Amygdala (tissue), 56 donors: ENCODE measurements at places on chromosomes 5 and 9.
A peak's percentile ranks its signal among the peaks of the same experiment; 100 is the strongest.

DNA sequence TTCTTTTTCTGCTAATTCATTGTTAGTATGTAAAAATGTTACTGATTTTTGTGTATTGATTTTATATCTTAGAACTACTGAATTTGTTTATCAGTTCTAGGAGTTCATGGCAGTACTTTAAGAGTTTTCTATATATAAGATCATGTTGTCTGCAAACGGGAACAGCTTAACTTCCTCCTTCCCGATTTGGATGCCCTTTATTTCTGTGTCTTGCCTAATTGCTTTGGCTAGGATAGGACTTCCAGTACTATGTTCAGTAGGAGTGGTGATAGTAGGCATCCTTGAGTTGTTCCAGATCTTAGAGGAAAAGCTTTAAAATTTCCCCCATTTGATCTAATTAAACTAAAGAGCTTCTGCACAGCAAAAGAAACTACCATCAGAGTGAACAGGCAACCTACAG lies 20.1 kb downstream of the RCL1 start:
- DNase-seq = no peak

GRCh38 chr5:135008556-135008955 lies 25.5 kb downstream of the PITX1 start:
- no peak for DNase-seq

GRCh38 chr9:15206903-15207696 lies 99.9 kb downstream of the TTC39B start:
- DNase-seq = no peak

DNA sequence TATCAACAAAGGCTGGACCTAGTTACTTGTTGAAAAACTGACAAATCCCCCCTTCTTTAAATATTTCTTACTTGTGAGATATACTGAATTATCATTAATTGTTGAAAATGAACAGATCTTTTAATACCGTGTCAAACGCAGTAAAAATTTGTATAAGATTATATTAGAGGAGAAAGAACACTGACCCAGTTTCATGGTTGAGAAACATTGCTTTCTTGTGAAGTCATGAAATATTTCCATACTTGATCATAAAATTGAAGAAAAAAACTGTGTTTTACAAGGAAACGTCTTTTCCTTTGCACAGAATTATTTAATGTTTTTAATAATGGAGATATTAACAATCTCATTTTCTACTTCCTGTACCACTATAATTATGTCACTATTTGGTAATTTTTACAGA lies 45.8 kb downstream of the MOCS2 start:
- no peak for DNase-seq

- DNase-seq = no peak
These were observed 38.7 kb downstream of the SLC28A3 start for GRCh38 chr9:84301851-84302250.

GRCh38 chr5:102858221-102858620 lies 103.1 kb downstream of the PAM start:
- no peak for DNase-seq

DNA sequence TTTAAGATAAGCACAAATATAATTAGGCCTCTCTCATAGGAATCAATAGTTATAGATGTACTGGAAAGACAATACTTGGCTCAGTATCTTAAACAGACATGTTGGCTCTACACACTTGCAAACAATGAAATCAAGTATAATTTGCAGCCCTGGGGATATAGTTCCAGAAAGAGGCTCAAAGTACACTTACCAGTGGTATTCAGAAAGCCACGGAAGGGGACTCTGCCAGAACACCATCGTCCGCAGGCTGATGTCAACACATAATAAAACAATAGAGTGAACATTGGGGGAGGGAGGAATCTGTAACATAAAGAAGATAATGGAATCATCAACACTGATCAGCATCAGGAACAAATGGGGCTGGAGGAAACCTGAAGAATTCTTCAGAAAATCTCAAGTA lies 31.2 kb upstream of the EBF1 start:
- no peak for DNase-seq

- no peak for DNase-seq
These were observed 47.3 kb downstream of the TRIO start for GRCh38 chr5:14190194-14191164.

DNA sequence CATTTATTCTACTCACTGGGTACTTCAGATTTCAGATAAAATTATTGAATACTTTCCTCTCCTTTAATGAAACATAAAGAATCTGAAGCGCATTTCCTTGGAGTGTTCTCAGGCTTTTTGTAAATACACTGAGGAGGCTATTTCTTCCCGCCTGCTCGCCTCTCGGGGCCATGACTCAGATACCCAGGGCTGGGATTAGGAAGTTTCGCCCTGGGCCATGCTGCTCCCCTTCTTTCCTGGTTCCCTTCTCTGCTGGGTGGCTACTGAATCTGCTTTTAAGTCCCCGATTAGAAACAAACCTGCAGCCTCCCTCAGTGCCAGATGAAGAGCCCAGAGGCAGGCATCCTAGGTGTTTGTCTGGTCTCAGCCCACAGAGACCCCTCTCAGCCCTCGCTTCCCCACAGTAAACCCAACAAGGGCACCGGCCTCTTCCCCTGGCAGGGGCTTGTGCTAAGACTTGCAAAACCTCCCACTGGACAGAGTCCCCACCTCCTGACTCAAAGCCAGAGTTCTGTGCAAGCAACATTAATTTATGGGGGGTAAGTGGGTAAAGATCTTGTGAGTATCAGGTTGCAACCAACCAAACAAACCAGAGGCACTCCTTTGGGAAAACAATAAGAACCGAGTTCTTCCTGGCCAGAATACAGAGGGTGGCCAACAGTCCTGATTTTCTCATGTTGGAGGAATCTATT lies 30.7 kb upstream of the IRX1 start:
- DNase-seq = no peak

DNA sequence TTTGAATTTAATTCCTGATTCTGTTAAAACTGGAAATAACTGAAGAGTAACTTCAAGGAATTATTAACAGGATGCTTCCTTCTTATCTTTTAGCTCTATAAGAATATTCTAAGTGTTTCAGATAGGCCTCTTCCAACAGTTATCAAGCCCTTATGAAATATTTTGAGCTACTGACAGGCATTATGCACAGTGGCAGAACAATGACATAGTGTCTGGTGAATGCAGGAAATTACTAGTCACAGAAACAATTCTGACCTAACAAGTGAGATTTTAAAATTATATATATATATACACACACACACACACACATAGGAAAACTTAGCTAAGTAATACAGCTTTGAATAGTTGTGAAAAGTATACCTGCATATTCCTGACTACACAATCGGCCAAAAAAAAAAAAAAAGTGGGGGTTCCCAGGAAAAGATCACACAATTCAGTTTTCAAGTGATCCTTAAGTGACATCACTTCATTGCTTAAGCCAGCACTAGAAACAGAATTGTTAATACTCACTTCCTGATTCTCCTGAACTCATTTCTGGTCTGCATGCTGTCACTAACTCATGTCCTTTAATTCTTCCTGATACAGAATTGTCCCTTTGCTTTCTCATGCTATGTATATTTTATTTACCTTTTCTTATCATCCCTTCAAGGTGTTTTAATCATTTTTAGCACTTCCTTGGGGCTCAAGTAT lies 77.3 kb downstream of the SLC25A46 start:
- no peak for DNase-seq

GRCh38 chr5:68369457-68370125 lies 154.0 kb downstream of the PIK3R1 start:
- no peak for DNase-seq

DNA sequence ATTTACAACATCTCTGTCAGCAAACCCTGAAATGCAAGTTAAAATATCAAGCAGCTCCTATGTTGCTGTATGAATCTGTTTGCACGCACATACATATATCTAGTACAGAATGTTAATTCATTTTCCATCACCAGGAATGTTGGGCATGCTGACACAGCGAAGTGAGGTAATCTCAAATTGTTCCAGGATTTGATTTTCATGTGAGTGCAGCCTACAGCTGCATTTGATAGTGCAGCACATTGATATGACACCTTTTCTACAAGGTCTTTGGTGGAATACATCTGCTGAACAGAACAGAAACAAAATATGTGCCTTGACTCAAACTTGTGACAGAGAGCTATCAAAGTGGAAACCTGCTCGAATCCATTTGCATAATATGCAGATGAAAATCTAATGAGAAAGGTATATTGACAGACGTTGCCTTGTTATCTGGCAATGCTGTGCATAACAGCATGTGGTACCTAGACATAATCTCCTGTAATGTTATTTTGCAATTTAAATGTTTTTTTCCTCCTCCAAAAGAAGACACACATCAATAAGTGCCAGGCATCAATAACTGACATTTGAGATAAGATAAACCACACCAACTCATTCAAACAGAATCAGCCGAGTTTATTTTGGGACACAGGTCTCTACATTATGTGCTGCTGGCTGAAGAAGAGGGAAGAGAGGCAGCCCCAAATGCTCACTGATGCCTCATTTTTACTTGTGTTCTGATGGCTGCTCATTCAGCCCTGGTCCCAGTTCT lies 512.2 kb downstream of the ZNF608 start:
- no peak for DNase-seq

- DNase-seq = peak; percentile 60
These were observed 102.2 kb upstream of the SPATA31D4 start for GRCh38 chr9:81825846-81826516.

DNA sequence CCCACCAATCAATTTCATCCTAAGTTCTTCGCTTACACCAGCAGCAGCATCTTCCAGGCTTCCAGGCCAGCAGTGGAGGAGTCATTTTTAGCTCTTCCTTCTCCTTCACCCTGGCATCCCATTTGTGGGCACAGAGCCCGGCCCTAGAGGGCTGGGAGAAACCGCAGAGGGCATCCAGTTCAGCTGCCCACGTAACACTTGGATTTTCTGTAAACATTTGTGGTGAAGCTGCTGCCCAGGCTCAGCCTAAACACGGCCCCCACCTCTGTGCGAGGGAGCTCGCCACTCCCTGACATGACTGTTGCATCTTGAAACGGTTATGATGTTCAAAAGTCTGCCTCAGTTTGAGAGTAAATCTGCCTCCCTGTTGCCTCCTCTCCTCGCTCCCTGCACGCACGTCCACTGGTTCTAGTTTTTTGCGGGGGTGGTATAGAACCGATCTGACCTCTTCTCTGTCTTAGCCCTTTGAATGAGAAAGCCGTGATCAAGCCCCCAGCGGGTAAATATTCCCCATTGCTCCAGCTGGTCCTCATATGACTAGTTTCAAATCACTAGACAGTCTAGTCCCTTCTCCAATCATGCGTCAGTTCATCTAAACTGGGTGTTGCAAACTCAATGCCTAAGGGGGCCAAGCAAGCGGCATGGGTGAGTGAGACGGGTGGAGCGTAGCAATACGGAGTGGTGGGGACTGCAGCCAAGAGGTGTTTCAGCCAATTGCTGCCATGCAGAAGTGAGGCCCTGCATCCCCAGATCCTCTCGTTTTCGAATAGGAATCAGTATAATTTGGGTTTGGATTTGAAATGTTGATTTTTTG lies 34.9 kb upstream of the N4BP3 start:
- no peak for DNase-seq

GRCh38 chr9:125932012-125932411 lies 184.8 kb downstream of the PBX3 start:
- DNase-seq = no peak

DNA sequence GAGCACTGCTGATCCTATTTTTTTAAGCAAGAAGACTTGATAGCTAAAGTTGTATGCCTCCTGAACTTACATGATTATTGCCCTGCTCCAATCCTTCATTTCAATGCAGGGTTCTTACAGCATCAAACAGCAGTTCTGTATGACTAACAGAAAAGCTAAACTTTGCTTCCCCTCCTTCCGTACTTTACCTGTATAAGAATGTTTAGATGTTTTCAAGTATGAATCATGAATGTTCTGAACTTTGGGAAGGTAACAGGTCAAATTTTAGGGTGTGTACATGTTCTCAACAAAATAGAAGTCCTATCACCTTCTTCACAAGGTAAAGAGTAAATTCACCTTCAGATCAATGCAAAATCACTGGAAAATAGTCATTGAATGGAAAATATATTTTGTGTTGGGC lies 972.6 kb upstream of the SEMA6A start:
- DNase-seq = no peak

DNA sequence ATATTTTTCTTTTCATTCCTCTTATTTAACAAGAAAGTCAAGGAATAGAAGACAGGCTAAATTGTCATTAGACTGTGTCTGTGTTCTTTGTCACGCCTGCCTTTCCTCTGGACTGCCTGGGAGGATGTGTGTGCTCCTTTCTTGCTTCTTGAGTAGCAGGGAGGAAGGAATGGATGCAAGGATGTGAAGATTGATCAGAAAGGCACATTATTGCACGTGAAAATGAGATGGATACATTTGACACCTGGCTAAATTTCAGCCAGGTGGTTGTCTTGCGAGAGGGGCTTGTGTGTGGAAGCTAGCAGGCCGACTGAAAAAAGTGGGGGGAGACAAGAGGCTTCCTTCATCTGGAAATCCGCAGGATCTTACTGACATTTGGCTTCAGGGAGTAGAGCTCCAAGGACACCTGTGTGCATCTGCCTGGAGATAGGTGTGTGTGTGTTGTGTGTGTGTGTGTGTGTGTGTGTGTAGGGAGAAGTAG lies 200.1 kb downstream of the MEF2C start:
- DNase-seq = no peak

GRCh38 chr9:109956717-109957440 lies 176.9 kb downstream of the PALM2AKAP2 start:
- DNase-seq = no peak

GRCh38 chr5:161863811-161864210 lies 15.9 kb downstream of the GABRA1 start:
- DNase-seq = no peak

DNA sequence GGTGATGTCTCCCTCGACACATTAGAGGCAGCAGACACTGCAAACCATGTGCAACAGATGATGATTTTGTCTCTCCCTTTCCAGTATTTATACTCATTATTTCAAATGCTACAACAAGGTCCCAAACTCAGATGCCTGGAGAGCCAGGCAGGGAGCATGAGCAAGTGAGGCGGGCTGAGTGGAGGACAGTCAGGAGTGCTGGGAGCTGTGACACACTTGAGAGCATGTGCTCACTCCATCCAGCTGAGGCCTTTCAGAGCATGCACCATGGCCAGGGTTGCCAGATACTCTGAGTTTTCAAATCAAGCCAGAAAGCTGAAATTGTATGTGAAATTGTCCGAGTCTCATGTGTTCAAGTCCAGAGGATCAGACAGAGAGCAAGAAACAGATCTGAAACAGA lies 55.8 kb upstream of the SLC2A8 start:
- DNase-seq = no peak

DNA sequence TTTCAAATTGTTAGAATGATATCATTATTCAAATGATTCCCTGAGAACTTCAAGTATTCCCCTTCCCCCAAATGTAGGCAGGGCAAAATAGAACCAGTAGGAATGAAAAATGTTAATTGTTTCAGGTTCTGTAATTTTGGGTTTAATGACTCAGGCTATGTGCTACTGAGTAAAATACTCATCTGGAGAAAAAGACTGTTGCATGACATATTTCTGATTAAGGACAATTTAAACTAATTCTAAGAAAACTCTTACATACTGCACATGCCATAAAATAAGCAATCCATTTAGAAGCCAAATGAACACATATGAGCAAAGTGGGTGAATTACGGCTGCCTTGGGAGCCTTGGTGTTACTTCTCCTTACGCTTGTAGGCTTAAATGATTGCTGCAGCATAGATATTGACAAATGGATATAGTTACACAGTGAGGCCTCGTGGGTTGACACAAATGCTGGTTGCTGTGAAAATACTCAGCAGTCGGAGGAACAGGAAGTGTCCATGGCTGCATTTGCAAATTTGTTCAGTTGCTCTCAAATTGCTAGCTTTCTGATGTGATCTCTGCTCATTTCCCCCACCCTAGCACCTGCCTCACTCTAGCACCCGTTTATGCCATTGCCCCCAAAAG lies 174.9 kb upstream of the DMAC1 start:
- no peak for DNase-seq

GRCh38 chr5:106737111-106737510 lies 933.6 kb downstream of the EFNA5 start:
- no peak for DNase-seq

GRCh38 chr5:144040615-144041305 lies 129.7 kb downstream of the YIPF5 start:
- no peak for DNase-seq
